ENCODE measurements at places on chromosomes 5 and 9. TPM values are rescaled to one million over a fixed set of nuclear protein-coding genes. Genes with fewer than 3 reads are reported as not detected.

Gene SAPCD2
- total RNA-seq = 32.5 TPM

Gene LIFR
- total RNA-seq = 9.2 TPM

DNA sequence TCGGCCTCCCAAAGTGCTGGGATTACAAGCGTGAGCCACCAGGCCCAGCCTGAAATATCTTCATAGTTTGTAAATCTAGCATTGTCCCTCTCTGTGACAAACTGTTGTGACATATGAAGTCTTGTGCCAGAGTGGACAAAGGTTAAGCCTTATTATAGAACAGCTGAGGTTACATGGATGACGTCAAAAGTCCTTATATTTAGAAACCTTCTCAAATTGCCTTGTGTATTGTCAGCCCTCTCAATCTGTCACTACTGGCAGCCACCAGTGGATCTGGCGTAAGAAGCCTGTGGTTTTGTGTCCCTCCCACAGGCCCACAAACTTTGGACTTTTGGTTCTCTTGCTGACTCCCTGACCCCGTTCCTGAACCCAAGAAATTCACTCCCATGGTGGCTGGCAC is 79.4 kb upstream of the CCDC112 start:
- DNase-seq = no peak

GRCh38 chr5:15248731-15249130 is 251.2 kb upstream of the FBXL7 start:
- no peak for DNase-seq

- peak; percentile 43 for DNase-seq
Measured at GRCh38 chr5:38193015-38193581, 65.3 kb upstream of the EGFLAM start.

Gene ADAMTSL2
- total RNA-seq = 0.10 TPM

GRCh38 chr9:126504086-126504976 is 109.4 kb upstream of the LMX1B start:
- DNase-seq = no peak

DNA sequence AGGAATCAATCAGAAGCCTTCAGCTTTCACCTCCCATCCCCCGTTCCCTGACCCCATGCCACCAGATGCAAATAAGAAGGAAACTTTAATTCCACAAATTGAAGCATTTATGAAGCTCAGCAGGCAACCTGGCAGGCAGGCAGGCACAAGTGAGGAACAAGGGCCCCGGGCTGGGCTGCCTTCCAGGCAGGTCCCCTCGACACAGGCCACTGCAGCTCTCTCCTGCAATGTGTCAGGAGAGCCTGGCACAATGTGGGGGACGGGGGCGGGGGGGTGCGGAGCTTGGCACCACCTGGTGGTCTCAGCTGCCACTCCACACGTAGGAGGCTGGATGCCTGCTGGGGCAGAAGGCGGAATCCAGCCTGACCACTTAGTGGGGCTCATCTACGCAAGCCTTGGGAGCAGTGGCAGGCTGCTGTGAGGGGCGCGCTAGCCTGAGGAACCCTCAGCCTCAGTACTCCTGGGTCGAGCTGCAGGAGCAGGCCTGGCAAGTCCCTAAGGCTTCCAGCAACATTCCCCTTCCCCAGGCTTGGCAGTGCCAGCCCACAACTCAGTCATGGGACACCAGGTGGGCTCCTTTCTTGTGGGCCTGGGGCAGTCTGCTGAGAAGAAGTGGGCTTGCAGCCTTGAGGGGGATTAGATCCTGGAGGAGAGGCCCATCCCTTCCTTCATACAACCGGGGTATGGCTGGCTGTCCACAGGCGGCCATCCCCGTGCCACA is 50.2 kb upstream of the KCNMB1 start:
- DNase-seq = no peak

Gene ARL15
- total RNA-seq = 2.2 TPM
